Upper lobe of left lung (tissue), 6 donors: ENCODE measurements at places on chromosomes 3 and 15.

DNA sequence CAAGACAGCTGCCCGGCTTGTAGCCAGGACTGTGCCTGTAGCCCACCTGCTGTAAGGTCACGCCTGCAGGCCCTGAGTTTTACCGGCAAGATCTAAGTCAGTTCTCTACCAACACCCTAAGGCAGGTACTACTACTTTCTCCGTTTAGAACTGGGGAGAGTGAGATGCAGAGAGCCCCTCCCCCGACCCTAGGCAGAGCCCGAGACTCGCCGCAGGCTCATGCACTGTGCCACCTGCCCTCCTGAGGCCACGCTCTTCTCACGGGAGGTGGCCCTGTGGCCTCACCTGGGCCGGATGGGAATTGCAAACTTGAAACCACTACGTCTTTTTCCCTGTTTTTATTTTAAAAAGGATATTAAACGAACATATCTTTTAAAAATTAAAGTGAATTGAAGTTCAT, 36.9 kb upstream of the PCSK6 start:
- no peak for DNase-seq

- DNase-seq, result peak; percentile 33
Observed at GRCh38 chr3:197811343-197811742, 20.3 kb downstream of the LRCH3 start.

DNA sequence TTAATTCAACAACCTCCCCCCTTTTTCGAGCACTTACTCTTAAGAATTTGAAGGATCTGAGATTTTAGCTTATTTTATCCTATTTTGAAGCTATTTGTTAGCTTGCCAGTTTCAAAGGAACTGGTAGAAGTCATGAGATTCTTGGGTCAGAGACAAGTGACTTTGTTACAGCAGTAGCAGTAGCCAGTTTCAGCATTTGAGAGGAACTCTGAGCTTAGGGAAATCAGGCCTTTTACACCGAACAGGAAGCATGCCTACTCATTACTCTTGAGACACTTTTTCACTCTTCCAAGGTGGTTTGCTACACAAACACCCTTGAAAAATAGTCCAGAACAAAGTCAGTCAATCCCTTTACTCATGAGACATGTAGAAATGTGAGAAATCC, 24.5 kb upstream of the TM4SF1 start:
- DNase-seq, result no peak

DNA sequence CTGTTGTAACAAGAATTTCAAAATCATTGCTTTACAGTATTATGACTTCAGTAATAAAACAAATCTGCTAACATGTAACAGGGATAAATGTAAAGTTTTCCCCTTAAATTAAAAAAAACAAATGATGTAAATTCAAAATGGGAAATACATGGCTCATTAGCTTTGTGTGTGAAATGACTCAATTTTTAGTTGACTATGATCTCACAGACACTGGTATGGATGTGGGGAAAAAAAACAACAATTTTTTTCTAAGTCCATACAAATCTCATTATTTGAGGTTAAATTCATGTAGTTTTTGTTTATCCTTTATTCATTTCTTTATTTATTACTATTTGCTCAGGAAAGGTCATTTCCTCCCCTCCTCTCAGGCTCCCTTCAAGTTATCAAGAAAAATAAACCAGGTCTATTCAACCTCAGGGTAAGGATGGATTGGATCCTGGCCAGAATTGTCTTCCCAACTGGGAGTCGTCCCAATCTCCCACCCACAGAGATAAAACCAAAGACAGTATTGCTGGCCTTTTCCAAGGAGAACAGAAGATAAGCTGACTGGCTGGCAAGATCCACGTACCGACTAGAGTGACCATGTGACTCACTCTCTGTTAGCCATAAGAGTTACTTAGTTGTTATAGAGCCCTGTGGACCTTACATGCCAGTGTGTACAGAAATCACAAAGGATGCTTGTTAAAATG, 373.3 kb downstream of the GAP43 start:
- no peak for DNase-seq

GRCh38 chr15:41688671-41689070, 28.5 kb downstream of the MGA start:
- no peak for DNase-seq

- no peak for DNase-seq
Observed at GRCh38 chr15:83733206-83733605, 79.3 kb downstream of the ADAMTSL3 start.
